ENCODE measurements at places on chromosomes 12 and 14.

GRCh38 chr12:93977081-93977480, 171.3 kb upstream of the PLXNC1 start:
- DNase-seq: no peak

- DNase-seq: no peak
These were observed 208.4 kb downstream of the PPM1H start for GRCh38 chr12:62726471-62726980.

DNA sequence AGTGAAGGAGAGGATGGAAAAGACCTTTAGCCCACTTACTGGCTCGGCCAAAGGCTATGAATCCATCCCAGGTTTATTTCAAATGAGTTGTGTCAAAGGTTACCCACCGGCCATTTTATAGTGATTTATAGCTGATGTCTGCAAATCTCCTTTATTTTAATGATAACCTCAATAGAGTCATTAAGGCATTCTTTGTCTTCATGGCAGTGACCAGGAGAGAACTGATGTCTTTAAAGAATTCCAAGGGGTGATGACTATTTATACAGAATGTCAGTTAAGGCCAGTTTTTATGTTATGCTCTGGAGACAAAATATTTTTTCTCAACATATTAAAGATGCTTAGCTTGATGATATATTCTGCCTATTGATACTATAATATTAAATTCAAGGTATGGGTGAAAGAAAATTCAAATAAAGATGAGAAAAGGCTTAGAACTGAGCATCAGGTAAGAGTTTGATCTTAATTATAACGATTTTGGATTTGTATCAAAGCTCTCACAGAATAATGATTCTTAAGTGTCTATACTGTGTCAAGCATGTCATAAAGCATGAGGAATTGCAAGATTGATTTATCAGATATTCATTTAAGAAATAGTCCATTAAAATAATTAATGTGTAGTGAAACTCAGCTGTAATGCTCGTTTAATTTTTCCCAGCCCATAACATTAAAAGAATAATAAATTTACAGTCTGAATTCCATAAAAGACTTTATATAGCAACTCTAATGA, 361.5 kb downstream of the SOX5 start:
- no peak for DNase-seq

DNA sequence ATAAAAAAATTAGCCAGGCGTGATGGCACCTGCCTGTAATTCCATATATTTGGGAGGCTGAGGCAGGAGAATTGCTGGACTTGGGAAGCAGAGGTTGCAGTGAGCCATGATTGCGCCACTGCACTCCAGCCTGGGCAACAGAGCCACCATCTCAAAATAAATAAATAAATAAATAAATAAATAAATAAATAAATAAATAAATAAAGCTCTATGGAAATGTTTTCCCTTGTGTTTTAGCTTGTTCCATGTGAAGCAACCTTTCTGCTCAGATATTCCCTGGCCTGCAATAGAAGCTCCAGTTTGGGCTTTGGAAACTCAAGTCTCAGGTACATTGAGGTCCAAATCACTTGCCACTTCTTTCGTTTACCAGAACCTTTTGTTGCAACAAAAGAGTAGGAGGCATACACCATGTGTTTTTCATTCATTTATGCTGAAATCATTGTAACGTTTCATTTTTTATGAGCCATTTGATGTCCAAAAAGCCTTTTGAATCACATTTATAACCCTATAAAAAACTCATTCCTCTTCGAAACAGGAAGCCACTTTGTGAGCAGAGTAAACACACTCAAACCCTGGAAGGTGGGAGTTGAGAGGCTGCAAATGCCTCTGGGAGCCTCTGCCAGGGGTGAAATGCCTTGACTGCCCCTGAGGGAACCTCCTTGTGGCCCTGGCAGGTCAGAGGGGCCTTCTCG, 376.6 kb upstream of the TBX3 start:
- no peak for DNase-seq

GRCh38 chr14:52463375-52463774, 88.9 kb downstream of the TXNDC16 start:
- DNase-seq: no peak

DNA sequence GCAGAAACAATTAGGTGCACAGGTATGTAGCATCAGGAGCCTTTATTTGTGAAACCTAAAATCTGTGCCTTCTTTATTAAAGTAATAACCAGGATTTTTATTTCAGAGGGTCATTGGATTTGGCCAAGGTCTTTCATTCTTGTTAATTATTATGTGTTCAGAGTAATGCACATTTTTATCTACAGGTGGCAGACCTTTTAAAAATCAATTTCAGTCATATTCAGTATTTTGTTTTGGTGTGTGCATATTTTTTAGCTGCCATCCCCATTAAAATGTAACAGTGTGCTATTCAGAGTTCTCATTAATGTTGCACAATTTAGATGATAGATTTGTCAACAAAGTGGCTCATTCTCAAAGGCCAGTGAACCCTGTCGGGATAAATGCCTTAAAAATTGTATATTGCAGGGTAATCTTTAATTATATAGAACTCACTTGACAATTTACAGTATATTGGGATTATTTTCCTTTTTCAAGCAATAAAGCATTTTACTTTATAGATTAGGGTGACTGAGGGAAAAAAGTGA, 319.3 kb upstream of the SOX5 start:
- DNase-seq: no peak

- DNase-seq: no peak
These were observed 158.3 kb upstream of the SEL1L start for GRCh38 chr14:81691931-81692330.

DNA sequence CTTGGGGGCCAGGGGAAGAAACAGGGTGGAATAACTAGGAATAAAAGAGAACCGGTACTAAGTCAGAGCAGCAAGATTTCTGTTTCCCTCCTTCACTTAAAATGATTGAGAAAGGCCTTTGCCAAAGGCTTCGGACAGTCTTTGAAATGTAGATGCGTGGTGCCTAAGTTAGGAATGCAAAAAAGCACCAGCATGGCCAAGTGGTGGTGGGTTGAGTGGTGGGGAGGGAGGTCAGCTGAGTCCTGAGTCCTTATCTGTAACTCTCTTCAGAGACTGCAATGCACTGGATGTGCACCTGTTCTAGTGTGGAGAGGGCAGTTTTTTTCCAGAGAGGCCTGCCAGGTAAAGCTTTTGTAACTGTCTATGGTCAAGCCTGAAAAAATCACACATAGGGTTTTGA, 919.9 kb downstream of the FSCB start:
- DNase-seq: no peak

DNA sequence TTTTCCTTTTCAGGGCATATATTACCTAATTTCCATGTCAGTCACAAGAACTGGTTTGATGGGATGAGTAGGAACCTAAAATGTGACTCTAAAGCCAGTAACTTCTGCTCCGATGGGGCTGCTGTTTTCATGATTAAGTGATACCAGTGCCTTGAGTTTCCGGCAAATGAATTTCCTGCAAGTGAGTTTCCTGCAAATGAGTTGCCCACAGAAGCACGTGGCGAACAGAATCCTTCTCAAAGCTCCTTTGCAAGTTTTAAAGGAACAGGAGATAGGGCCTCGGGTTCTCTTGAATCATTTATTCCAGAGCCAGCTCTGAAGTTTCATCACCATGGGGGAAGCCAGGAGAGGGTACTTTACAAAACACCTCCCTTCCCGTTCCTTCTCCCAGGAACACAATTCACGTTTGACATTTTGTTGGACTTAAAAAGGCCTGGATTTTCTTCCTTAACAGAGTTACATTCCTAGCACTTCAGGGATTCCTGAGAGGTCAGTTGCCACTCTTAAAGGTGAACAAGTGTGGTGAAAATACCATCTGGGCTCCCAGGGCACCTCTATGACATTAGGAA, 2.2 kb upstream of the PPTC7 start:
- DNase-seq: peak; percentile 50

GRCh38 chr12:10197879-10198278, 14.8 kb upstream of the GABARAPL1 start:
- DNase-seq: no peak

- DNase-seq: no peak
These were observed 32.7 kb downstream of the PRMT8 start for GRCh38 chr12:3523728-3524127.

DNA sequence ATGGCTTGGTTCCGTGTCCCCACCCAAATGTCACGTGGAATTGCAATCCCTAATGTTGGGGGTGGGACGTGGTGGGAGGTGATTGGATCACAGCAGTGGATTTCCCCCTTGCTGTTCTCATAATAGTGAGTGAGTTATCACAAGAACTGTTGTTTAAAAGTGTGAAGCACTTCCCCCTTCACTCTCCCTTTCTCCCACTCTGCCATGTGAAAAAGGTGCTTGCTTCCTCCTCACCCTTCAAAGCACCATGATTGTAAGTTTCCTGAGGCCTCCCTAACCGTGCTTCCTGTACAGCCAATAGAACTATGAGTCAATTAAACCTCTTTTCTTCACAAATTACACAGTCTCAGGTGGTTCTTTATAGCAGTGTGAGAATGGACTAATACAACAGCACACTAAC, 5.3 kb upstream of the CEP128 start:
- no peak for DNase-seq

- DNase-seq: no peak
These were observed 58.2 kb upstream of the PYGL start for GRCh38 chr14:51002406-51002999.

DNA sequence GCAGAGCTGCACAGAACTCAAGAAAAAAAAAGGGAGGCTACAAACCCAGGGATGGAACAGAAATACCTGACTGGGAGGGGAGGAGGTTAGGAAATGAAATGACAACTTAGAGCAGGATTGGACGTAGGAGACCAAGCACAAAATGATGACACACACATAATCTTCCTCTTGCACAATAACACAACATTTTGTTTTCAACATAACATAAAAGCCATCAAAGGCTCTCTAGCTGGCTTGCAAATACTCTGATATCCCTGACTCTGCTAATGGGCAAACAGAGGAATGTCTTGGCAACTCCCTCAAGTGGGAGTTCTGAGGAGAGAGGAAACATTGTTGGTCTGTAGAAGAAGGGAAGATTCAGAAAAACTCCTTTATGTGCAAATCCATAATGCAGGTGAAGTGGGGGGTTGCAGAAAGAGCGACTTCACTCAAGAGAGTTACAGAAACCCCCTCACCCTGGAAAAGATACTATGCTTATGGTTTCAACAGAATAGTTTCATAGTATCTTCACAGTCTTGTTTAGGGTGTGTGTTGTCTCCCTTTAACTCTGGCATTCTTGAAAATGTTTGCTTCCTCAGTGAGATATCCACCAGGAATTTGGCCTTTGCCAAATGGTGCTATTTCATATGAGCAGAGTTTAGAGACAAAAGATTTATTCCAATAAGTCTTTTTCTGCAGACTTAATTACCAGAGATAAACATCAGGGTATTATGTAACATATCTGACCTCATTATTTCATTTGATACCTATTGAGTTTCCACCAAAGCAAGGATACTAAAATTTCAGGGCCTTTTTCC, 43.8 kb upstream of the LTBP2 start:
- no peak for DNase-seq

GRCh38 chr12:5588591-5588990, 156.7 kb downstream of the NTF3 start:
- DNase-seq: no peak

- DNase-seq: no peak
These were observed 239.3 kb downstream of the TRHDE start for GRCh38 chr12:72511498-72511897.

DNA sequence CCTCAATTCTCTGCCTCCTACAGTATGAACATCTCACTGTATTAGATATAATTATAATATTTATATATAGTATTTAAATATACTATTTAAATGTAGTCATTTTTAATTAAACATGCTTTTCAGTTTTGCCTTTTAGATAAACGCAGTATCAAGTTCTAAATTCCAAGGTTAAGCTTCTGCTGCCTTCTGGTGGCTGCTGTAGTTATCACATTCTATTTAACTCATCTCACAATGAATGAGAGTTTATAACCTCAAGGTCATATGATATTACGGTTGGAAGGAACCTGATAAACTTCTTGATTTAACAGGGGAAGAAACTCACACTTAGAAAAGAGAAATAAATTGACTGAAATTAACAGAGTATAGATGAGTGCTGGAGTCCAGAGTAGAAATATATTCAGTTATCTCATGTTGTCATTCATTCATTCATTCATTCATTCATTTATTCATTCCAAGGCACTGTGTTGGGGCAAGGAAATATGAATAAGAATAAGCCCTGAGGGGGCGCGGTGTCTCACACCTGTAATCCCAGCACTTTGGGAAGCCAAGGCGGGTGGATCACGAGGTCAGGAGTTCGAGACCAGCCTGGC, 31.9 kb downstream of the GUCY2C start:
- DNase-seq: peak; percentile 28

- DNase-seq: peak; percentile 73
These were observed 1.5 kb downstream of the SPX start for GRCh38 chr12:21527451-21528180.

- no peak for DNase-seq
These were observed 69.3 kb downstream of the ANKS1B start for GRCh38 chr12:99915251-99916082.

Measured in stimulated activated CD8-positive, alpha-beta memory T cell treated with anti-CD3 and anti-CD28 coated beads, Interleukin-4, amount 100 ng/mL, for 48 hours (primary cell).